ENCODE measurements at places on chromosomes 2 and 18.

DNA sequence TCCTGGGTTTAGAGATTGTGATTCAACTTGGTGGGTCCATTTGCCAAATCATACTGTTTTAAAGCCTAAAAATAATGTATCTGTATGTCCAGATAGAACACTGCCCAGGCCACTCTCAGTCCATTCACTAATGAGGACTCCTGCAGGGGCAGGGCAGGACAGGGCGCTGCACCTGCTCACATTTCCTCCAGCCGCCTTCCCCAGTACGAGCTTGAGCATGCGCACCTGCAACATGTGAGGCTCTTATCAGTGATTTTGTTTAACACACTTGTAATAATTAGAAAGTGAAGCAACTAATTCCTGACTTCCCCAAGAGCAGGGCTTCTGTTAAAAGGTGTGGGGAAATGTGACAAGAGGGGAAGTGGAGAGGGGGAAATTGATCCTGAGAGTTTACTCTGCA is 89.7 kb downstream of the AFF3 start:
- DNase-seq, result no peak

- no peak for DNase-seq
Measured at GRCh38 chr2:140091926-140092325, 1311.7 kb upstream of the NXPH2 start.

GRCh38 chr2:64487256-64488049 is 33.5 kb downstream of the LGALSL start:
- DNase-seq, result no peak

- DNase-seq, result no peak
Measured at GRCh38 chr2:173037245-173038120, 38.2 kb upstream of the MAP3K20 start.

- DNase-seq, result no peak
Measured at GRCh38 chr2:149860276-149860921, 272.8 kb upstream of the MMADHC start.

- DNase-seq, result no peak
Measured at GRCh38 chr18:48715711-48716361, 177.0 kb downstream of the CTIF start.

DNA sequence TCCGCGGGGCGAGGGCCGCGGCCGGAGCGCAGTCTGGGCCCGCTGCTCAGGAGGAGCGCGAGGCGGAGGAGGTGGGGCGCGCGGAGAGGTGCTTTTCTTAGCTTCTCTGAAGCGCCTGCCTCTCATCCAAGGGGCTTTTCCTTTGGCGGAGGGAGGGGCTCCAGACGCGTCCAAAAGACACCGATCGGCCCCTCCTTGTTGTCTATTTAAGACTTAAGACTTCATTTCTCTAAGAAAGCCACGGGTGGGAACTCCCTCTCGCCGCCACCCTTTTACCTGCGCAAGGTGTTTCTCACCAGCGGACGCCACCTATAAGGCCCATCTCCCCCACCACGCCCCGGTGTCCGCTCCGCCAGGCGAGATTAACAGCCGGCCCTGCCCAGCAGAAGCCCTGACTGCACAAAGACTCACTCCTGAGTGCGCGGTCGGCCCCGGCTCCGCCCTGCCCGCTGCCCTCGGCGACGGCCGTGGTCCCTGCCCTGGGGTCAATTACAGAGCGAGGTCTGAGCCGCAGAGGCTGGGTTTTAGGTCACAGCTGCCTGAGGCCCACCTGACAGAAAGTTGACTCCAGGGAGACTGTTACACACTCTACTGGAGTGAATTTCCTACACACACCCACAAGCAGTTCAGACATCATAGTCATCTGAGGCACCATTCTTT is at the start of gene DSC2:
Gene DSC2, minus strand, starts transcription at position 397 of the 660 bp plus-strand sequence. CDS start 450 bp downstream, outside the sequence.
- DNase-seq, result no peak

DNA sequence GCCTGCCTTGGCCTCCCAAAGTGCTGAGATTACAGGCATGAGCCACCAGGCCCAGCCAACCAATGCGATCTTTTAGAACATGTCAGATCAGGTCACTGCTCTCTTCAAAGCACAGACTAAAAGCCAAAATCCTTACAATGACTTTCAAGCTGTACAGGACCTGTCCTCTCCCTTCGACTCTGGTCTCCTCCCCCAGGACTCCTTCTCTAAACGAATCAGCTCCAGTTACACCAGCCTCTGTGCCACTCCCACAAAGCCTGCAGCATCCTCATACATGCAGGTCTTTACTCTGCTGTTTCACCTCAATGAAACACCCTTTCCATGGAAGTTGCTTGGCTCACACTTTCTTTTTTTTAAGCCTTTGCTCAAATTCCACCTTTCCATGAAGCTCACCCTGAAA is 436.0 kb downstream of the METTL4 start:
- DNase-seq, result no peak

DNA sequence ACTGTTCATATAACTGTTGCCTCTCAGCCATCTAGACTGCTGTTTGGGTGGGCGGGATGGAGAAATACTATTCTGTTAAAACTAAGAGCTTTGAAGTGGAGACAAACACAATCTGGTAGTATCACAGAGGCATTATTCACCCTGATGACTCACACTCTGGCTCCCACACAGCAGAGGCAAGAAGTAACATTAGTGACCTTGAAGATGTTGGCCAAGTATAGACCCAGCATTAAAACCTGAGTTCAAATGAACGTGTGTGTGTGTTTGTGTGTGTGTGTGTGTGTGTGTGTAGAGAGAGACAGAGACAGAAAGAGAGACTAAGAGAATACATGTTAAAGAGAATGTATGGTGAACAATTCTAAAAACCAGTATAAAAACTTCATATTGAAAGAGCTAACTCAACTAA is 22.5 kb upstream of the ACVR1 start:
- DNase-seq, result peak; percentile 73

- DNase-seq, result peak; percentile 50
Measured at GRCh38 chr2:219254590-219255201, 978 bp upstream of the TUBA4A start.

- DNase-seq, result no peak
Measured at GRCh38 chr2:191927319-191927867, 80.5 kb upstream of the CAVIN2 start.

GRCh38 chr2:164260506-164260905 is 360.8 kb downstream of the GRB14 start:
- no peak for DNase-seq

DNA sequence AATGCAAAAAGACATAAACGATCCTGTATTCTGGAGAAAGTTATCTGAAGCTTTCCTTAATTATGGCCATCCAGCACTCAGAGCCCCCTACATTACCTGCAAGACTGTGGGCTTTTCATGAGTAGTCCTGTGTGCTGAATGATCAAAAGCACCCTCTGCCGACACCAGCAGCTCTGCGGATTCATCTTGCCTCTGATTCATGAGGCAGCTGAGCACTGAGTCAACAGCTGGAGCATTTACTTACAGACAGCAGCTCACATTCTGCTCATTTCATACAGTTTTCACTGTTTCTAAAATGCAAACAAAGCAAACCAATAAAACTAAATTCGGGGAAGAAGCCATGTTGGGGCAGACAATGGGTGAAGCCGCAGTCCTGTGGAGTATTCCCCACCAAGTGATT is 886.5 kb downstream of the CNTNAP5 start:
- no peak for DNase-seq

GRCh38 chr2:11808016-11808400 is 61.6 kb downstream of the LPIN1 start:
- no peak for DNase-seq

Measured in activated T-cell treated with anti-CD3 and anti-CD28 coated beads, Interleukin-2, amount 50 U/mL, for 72 hours (primary cell).